ENCODE measurements at places on chromosomes 12 and 14.

- DNase-seq, result no peak
Observed at GRCh38 chr14:94697773-94698556, 71.9 kb downstream of the GSC start.

- DNase-seq, result peak; percentile 72
Observed at GRCh38 chr12:6960593-6961277, 9.6 kb downstream of the PTPN6 start.

DNA sequence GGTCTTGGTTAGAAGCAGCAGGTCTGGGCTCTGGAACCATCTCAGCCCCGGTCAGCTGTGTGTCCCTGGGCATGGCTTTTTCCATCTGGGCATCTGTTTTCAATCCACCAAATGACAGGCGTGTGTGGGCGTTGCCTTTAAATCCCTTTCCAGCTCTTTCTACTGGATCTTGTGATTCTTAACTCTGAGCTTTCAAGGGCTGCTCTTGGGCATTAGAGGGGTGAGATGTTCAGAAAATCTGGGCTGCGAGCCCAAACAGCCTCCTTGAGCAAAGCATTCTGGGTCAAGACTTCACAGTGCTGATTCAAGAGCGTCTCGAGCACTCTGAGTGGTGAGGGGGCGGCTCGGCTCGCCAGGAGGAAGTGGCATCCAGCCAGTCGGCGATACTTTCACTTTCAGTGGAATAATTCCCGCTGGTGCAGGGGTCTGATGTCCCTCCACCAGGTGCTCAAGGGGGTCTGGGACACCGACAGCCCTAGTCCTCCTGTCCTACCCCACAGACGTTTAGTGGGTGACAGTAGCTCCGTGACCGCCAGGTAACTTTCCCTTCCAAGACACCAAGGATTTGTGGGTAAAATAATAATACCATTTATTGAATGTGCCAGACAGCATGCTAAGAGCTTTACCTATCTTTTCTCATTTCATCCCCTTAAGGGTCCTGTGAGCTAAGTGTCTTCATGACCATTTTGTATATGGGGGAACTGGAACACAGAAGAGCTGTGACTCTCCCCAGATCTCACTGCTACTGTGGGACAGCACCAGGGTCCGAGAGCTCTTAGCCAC, 114.0 kb downstream of the PLXNC1 start:
- peak; percentile 60 for DNase-seq

DNA sequence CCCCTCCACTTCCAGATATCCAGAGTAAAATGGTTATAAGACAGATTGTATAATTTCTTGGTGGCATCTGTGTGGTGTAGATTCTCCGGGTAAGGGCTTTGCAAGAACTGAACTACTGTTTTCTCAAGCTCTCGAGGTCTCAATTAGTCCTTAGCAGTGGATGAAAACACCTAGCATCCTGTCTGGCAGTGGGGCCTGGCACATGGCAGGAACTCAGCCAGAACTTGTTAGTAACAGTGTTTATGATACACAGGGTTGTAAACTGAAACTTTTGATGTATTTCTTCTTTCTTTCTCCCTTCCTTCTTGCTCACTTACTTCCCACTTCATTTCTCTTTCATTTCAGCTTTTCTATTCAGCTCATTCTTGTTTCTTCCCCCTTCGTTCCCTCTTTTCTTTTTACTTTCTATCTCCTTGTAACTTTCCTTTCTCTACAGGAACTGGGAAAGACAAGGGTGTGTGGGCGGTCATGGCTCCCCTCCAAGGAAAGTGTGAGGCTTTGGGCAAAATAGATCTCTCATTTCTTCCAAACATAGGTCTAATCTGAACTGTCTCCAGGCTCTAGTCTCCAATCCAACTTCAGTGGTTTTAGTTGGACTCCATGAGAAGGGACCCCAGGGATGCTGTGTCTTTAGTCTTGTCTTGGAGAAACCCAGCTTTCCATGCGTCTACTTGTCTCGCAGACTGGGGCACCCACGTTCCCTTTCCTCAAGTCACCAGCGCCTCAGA, 159.7 kb downstream of the PAH start:
- no peak for DNase-seq

DNA sequence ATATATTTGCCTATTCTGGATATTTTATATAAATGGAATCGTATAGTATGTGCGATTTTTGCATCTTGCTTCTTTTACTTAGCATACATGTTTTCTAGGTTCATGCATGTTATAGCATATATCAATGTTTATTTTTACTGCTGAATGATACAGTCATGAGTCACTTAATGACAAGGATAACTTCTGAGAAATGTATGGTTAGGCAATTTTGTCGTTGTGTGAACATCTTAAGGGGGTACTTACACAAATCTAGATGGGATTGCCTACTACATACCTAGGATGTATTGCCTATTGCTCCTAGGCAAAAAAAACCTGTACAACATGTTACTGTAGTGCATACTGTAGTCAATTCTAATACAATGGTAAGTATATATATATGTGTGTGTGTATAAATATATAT, 8.8 kb downstream of the USP15 start:
- DNase-seq, result no peak

DNA sequence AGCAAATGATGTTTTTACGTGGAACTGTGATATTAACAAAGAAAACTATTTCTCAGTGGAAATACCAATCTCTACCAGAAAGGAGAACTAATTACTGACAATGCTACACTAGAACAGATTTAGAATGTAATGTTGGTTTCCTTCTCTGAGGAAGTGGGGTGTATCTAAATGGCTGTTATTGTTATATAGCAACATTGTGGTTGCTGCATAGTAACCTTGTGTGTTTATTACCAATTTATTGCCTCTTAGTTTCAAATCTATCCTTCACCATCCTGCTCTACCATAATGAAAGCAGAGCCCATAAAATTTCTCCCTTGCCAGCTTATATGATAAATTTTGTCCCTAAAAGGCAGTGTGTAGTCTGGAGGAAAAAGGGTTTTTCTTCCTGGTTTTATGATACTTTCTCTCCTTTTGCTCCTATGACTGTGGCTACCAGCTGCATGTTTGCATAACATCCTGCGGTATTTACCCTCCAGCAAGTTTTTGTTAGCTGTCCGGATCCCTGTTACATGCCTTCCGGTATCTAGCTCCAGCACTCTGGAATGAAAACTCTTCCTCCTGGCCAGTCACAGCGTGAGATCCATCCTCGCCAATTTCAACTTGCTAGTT, 5.7 kb upstream of the KLRK1 start:
- DNase-seq, result no peak

All from hematopoietic multipotent progenitor cell treated with erythropoietin and hydrocortisone succinate and interleukin-3 and kit ligand, for 8 days (in vitro differentiated cells).